Activated T-helper 1 cell treated with anti-CD3 and anti-CD28 coated beads, Interleukin-2, amount 50 U/mL, for 16 hours (primary cell): ENCODE measurements at places on chromosomes 2 and 18.

DNA sequence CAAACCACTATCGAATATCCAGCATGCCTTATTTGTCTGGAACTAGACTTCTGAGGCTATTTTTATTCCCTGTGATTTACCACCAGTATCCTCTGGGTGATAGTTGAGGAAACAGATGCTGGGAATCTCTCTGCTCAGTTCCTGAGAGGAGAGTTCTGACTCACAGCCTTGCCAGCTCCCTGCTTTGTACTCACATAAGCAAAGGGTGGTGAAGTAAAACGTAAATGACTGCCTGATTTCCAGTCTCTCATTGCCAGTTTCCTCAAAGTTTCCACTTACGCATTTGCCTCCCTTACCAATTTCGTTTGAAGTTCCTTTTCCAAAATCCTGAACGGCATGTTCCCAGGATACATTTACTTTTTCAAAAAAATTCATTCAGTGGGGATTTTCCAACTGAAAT, 69.2 kb upstream of the HNRNPA3 start:
- DNase-seq: no peak

GRCh38 chr2:8312861-8313830, 368.7 kb upstream of the ID2 start:
- no peak for DNase-seq

DNA sequence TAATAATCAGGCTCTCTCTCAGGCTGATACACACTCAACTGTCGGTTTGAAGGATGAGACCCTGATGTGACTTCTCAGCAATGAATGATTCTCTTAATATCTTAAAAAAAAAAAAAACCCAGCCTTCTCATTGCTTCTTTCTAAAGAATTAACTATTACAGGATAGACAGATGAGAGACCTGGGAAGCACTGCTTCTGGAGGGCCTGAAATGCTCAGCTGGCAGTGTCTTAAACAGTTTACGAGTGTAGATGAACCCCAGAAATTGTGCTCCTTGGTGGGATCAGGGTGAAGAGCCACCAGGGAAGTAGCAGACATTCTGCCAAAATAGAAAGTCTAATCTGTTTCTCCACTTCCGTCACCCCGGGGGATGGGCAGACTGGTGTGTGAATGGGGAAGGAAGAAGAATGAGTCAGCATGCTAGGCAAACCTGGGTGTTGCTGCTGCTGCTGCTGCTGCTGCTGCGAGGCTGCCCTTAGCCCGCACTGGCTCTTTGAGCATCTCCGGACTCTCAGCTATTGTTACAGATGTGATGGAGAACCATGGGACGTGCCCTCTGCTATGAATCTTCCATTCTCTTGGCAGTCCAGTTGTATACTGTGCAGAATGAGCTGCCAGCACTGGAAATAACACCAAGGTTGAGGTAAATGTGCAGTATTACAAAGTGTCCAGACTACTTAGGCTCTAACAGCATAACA, 158.4 kb downstream of the SETBP1 start:
- DNase-seq: peak; percentile 19

- DNase-seq: no peak
These were observed 58.5 kb downstream of the SMAD7 start for GRCh38 chr18:48892146-48892855.

GRCh38 chr18:24413148-24413547, 13.3 kb upstream of the IMPACT start:
- DNase-seq: no peak

DNA sequence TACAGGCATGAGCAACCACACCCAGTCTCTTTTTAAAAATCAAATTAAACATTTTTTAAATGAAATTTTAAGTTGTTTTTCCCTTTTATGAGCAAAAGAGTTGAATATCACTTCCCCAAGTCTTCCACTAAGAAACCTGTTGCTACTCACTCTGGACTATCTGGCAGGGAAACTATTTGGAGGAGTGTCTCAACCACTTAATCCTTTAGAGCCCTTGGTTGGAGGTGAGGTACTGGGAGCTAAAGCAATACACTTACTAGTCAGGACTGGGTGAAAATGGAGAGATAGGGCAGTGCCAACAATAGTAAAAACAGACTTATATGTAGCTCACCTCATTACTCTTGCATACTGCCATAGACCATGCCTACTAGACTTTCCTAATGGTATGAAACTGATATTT, 135.5 kb downstream of the RND3 start:
- no peak for DNase-seq

DNA sequence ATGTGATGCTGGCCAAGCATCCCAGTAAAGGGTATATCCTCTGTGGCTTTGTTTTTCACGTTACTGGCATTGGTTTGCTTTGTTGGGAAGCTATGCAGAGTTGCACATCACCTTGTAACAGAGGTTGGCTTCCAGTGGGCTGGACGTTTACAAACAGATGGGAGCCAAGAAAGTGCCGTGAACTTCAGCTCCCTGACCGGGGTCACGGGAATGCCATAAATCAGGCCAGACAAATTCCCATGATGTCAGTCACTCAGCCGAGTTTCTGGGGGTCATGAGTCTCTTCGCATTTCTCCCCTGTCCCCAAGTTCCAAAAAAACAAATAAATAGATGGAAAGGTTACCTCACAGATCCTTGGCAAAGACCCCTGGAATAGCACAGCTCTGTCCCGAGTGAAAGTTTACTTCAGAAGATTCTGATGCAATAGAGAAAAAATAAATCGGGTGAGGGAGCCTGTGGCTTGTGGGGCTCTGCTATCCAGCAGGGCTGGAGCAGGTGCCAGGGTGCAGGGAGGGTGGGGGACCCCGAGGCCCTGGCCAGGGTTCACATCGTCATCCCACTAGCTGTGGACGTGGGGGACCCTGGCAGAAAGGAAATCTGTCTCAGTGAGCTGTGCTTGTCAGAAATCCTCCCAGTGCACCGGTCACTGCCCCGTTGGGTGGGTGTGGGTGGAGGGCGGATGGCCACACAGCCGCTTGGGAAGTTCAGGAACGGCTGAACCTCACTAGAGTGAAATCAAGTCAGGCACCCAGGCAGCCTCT, 27.8 kb downstream of the TWIST2 start:
- DNase-seq: no peak

GRCh38 chr2:23390152-23390551, 5.2 kb downstream of the KLHL29 start:
- no peak for DNase-seq

- no peak for DNase-seq
These were observed 45.8 kb upstream of the CDKL4 start for GRCh38 chr2:39289609-39290008.

DNA sequence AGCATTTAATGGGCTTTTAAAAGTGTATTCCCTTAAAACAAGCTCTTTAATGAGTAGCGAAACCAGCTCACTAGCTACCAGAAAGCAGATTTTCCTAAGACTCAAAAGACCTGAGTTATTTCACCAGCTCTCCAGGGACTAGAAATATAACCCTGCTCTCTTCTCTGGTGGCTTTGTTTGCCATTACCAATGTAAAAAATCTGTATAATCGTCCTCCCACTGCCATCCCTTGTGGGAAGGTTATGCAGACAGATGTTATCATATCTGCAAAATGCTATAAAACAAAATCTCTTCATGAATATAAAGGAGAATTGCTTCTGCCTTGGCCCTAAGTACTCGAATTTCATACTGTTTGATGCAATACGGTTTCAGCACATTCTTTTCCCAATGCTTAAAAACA, 335.2 kb downstream of the NUP35 start:
- DNase-seq: no peak

DNA sequence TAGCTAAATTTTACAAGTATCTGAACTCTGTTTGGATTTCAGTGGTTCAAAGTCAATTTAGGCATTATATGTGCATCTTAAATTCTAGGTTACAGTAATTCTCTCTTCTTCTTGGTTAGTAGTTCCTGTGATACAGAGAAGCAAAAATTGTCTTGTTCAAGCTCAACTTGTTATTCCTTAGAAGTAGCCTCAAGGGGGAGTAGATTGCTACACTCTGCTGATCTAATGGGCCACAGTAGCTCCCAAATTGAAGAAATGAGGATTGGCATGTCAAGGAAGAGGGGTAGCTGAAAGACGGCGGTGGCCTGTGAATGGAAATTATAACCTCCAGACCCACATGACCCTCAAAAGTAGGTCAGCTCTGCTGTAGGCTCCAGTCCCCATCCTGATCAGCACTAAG, 334.7 kb downstream of the HRH4 start:
- no peak for DNase-seq

- no peak for DNase-seq
These were observed 6.4 kb upstream of the CTLA4 start for GRCh38 chr2:203861197-203861596.

DNA sequence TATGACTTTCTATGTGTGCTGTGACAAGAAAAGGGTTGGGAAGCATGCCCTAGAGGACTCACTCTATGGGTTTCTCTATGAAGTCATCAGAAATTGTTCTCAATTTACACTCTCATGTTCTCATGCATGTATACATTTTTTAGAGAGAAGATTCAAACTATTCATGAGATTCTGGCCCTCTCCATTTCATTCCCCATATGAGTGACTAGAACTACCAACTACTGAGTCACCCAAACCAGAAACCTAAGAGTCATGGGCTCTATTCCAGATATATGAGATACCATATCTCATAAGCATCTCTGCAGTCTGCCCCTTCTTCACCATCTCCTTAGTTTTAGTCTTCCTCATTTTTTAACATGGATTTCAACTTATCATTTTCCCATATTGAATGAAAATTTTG, 87.7 kb downstream of the EXOC6B start:
- DNase-seq: no peak

- no peak for DNase-seq
These were observed 13.8 kb upstream of the CTLA4 start for GRCh38 chr2:203853722-203854121.

GRCh38 chr2:60292242-60292641, 261.2 kb downstream of the BCL11A start:
- no peak for DNase-seq

DNA sequence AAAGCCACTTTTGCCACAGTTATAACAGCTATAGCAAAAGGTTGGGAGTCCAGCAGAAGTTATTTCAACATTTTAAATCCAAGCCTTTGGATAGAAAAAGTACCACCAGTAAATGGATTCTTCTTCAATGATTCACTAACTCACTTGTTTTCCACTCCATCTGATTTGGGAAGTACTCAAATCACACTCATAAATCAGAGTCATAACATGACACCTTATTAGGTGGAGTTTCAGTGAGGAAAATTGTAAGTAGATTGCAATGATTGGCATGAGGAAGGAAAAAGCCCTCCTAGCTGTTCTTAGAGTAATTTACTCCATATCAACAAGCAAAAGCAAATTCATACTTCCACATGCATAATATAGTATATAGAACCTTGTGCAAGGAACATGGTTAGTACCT, 132.9 kb downstream of the NR4A2 start:
- DNase-seq: no peak

DNA sequence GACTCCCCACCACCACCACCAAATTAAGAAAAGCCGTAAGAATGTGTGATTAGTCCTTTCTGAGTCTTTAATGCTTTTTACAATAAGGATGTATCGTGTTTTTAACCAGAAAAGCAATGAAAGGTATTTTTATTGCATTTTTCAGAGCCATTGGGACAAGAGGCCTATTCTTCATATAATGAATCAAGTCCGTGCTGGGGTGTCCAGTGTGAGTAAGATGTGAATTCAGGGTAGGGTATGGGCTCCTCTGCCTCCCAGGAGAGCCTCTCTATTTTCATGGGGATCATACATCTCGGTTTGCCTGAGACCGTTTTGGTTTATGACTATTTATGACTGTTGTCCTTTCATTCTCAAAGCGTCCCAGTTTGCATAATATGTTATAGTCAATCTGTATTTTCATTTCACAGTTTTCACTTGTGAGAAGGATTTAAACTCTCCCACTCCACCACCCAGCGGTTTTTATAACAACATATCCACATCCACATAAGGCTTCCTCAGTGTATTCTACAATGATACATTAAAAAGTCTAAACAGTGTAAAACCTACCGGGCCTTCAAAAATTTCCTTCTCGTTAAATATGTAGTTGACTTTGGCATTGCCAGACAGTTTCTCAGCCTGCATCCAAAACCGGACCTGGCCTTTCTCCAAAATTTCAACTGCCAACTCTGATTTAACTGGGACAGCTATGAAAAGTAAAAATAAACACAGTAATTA, 80.8 kb upstream of the LPIN2 start:
- no peak for DNase-seq

- DNase-seq: no peak
These were observed 72.0 kb upstream of the AFF3 start for GRCh38 chr2:100214265-100214971.

GRCh38 chr18:50924372-50924771, 43.5 kb upstream of the ELAC1 start:
- no peak for DNase-seq

- DNase-seq: no peak
These were observed 6.7 kb downstream of the ZNF407 start for GRCh38 chr18:74604361-74604760.

DNA sequence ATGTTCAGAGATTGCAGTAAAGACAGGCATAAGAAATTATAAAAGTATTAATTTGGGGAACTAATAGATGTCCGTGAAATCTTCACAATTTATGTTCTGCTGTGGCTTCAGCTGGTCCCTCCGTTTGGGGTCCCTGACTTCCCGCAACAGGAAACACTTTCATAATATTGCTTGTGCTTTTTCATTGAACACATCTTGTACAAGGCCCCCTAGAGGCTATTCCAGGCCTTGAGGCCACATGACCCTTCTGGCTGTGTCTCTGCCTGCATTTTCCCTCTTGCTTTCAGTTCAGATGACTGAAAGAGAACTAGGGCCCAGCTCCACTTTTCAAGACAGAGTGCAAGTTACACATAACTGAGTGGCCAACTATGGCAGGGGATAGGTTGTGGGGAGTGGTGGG, 164.1 kb downstream of the TMEM247 start:
- no peak for DNase-seq

DNA sequence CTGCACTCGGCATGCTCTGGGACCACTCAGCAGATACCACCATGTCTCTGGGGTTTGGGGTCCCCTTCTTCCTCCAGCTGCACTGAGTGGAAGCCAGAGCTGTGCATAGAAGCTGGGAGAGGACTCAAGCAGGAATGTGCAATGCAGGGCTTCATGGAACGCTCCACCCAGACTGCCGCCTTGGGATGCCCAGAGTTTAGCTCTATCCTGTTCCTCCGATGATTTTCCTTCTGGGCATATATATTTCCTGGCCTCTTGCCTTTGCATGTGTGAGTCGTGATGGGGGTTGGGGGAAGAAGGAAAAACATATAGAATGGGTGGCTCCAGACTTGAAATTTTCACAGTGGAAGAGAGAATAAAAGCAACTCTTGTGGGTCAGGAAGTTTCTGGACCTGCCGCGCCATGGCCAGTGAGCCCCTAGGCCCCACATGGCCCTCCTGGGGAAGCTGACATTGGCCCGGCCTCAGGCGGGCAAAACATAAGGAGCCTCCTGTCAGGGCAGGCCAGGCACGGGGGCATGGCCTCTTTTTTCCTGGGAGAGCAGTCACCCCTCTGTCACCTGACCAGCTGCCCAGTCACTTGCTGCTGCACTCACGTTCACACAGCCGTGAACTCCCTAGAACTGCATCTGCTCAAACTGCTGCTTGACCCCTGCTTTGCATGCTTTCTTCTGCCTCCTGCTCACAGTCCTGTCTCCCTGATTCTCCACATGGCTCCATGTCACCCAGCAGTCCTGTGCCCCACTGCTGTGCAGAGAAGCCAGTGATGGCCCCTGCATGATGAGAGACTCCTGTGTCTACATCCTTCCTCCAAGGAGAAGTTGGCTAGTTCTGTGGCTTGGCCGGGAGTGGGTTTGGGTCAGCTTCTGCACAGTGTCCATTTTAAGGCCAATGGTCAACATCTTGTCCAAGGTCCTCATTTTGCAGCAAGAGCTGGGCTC, 197.8 kb downstream of the CTIF start:
- DNase-seq: no peak

GRCh38 chr2:204046145-204046544, 109.6 kb downstream of the ICOS start:
- no peak for DNase-seq
